NCI-H1092 treated with DMSO at 0.1 percent for 48 hours (cell line): ENCODE measurements at places on chromosomes 12 and 14.

DNA sequence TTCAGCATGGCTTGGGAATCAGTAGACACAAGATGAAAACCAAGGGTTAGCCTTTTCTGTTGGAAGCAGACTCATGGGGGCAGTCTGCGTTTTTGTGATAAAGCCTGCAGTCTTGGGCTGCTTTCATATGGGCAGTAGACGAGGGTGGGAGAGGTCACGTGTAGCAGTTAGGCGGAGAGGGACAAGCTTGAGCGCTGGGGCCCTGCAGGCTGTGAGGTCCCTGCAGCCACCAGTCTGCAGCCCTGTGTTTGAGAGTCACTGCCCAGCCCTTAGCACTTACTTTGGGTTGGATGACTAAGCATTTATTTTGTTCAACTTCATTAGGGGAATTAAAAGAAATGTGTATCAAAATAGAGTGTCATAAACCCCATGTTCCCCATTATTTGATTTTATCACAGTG is 37.2 kb downstream of the EP400 start:
- DNase-seq = no peak

DNA sequence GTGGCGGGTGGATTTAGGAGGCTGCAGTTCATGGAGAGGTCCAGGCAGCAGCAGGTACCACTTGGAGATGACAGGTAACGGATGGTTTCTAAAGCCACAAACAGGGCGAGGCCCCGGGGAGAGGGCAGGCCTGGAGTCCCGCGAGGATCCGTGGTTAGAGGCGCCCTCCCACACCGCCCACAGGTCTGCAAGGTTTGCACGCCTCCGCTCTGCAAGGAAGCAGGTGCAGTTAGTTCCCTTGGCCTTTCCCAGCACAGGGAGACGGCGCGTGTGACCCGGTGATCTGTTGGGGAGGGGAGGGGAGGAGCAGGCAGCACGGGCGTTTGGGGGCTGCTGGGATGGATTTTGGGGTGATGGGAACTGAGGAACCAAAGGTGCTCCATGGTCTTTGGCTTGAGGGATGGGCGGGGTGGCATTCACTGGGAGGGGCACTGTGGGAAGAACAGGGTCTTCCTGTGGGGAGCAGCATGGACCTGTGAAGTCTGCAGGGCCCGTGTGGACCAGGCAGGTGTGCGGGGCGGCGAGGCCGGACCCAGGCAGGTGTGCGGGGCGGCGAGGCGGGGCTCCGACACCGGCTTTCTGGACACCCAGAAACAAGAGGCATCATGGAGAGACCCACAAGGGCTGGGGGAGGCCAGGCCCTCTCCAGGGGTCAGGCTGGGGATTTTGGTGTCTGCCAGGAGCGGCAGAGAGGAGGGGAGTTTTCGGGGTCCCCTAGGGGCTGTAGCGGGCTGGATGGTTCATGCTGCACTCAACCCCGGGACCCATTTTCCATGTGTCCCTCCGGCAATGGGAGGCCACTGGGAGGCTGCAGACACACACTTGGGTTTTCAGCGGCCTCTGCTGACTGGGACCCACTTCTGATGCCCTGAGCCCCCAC is 29.1 kb downstream of the NOC4L start:
- no peak for DNase-seq

GRCh38 chr14:106276326-106277267 is 750.2 kb downstream of the TMEM121 start:
- no peak for DNase-seq

DNA sequence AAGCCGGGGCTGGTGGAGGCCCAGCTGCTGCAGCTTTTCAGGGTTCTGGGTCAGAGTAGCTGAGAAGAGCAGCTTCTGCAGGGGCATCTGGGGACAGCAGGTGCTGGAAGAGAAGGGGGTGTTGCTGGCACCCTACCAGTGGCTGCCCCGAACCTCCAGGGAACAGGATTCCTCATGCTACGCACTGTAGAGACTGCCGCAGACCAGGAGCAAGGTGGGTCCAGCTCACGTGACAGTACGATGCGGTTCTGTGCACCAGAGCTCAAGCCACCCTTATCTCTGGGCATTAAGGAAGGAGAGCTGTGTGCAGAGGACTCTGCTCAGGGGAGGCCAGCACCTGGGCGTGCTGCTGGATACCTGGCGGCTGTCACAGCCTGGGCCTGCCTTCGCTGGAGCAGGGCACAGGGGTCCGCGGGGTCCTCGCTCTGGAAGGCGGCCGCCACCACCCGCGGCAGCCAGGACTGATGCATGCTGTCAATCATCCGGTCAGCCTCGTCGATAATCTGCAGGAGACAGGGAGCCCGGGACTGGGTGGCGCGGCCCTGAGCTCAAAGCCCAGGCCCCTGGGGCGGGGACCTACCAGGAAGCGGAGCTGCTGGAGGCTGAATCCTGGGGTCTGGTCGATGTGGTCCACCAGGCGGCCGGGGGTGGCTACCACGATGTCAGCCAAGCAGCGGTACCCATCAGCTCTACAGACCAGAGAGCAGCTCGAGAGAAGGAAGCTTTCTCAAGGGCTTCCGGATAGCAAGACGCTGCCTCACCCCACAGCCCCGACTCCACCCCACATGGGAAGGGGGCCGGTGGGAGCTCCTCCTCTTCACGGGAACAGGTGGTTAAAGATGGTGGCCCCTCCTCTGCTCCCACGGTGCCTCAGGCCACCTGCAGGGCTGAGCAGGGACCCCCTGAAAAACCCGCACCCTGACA is 2.9 kb downstream of the DDX51 start:
- no peak for DNase-seq

GRCh38 chr12:22416801-22417200 is 82.3 kb upstream of the ST8SIA1 start:
- no peak for DNase-seq

- no peak for DNase-seq
Observed at GRCh38 chr14:24960816-24961215, 89.1 kb downstream of the STXBP6 start.

GRCh38 chr12:112973818-112974231 is 4.5 kb upstream of the OAS2 start:
- no peak for DNase-seq

- no peak for DNase-seq
Observed at GRCh38 chr12:104138797-104139152, 765 bp upstream of the NFYB start.
